Smooth muscle cell of the brain vasculature (primary cell): ENCODE measurements at places on chromosomes 3 and 15.

- no peak for DNase-seq
These were observed 52.7 kb downstream of the TFG start for GRCh38 chr3:100761951-100762350.

- DNase-seq = no peak
These were observed 76.8 kb downstream of the TNIK start for GRCh38 chr3:171383206-171384018.

GRCh38 chr15:51658664-51659063 is 22.6 kb upstream of the SCG3 start:
- DNase-seq = no peak

- no peak for DNase-seq
These were observed 779.6 kb upstream of the NECTIN3 start for GRCh38 chr3:110291886-110292501.

GRCh38 chr15:57892181-57892580 is 173.3 kb downstream of the ALDH1A2 start:
- DNase-seq = no peak

GRCh38 chr15:63364399-63365272 is 17.0 kb downstream of the CA12 start:
- DNase-seq = no peak

DNA sequence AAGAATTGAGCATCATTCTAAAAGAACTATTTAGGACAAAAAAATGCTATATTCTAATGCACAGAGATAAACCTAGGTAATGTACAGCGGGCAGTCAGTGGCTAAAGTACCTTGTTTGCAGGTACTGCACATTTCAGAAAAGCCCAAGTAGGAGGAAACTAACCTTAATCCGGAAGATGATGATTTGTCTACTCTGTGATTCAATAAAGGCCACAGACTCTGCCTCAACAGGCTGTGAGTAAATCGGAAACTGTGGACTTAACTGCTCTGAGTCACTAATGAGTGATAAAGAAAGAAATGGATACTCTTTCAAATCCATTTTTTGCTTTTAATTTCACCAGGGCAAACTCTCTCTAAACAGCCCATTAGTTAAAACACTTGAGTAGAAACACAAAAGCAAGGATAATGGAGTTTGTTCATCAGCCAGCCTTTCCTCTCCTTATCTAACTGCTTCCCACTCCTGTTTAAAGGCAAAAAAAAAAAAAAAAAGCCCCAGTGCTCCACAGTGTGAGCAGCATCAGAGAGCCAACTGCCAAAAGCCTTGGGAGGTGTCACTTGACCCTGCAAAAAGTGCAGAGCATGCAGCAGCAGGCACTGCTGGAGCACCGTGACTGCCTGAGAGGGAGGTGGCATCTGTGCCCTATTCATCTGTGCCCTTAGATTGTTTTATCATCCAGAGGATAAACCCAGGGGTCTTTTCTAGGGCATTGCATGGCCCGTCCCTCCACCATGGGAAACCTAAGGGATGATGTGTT is 187.7 kb downstream of the SATB1 start:
- DNase-seq = no peak

DNA sequence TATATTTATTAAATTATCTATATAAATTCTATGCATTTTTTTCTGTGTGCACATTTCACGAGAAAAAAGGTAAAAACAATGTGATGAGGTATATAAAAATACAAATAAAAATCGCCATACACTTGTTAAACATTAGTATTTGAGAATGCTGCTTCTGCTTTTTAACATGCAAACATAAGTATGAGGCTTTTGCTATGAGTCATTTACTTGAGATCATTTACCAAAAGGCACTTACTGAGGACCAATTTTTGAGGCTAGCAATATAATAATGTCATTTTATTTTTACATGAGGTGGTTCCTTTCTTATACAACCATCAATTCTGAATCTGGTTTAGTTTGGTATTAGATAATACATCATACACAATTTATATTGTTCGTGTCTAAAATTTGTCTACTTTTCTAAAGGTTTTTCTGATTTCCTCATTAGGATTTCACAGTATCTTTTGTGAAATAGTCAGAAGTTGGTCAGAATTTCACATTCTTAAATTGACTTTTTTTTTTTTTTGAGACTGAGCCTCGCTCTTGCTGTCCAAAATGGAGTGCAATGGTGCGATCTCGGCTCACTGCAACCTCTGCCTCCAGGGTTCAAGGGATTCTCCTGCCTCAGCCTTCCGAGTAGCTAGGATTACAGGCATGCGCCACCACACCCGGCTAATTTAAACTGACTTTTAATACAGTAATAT is 25.6 kb downstream of the DCUN1D1 start:
- no peak for DNase-seq
